ENCODE measurements at places on chromosomes 6 and 20.

DNA sequence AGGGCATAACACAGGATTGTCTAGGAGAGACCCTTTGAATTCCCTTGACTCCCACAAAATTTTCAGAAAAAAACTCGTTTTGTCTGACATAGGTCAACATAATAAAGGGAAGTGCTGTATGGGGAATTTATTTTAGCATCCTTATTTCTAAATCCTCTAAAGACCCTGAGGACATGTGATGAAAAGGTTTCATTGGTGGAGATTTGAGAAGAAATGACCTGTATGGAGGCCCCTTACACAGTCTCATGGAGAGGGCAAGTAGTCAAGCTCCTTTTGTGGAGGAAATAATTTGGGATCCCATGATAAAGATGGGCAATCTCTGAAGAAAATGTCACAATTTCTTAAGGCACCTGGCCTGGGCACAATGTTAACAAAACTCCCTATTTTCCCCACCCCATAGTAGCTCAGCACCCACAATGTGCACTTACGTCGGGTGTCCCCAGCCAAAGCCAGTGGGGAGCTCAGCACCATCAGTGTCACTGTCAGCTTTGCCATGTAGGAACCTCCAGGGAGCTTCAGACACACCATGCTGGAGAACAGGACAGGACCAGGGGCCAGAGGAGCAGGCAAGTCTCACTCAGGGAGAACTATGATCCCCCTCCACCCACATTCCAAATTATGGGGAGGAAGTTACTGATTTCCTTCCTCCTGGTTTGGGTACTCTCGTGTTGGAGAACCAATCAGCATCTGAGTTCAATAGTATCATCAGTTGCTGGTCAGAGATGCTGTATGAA lies at the start of gene HLA-DRB5:
Gene HLA-DRB5, minus strand, starts transcription at position 591 of the 734 bp plus-strand sequence. Its CDS starts 63 bp downstream, at position 528.
- DNase-seq: peak; percentile 26

DNA sequence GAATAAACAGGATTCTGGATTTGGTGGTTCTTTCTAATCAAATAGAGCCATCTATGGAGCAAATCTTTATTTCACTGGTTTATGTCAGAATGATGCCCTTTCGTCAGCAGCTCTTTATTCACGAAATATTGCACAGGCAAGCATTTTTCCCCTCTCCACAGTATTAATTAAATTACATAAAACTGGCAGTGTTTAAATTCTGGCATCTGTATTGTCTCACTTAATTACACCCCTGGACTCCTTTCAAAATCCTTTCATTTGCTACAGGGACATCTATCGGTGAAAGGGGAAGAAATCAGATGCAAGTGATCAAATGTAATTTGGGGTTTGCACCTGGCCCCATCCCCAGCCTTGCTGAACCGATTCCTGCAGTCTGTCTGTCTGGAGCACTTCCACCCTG lies 801.9 kb downstream of the QKI start:
- DNase-seq: no peak

DNA sequence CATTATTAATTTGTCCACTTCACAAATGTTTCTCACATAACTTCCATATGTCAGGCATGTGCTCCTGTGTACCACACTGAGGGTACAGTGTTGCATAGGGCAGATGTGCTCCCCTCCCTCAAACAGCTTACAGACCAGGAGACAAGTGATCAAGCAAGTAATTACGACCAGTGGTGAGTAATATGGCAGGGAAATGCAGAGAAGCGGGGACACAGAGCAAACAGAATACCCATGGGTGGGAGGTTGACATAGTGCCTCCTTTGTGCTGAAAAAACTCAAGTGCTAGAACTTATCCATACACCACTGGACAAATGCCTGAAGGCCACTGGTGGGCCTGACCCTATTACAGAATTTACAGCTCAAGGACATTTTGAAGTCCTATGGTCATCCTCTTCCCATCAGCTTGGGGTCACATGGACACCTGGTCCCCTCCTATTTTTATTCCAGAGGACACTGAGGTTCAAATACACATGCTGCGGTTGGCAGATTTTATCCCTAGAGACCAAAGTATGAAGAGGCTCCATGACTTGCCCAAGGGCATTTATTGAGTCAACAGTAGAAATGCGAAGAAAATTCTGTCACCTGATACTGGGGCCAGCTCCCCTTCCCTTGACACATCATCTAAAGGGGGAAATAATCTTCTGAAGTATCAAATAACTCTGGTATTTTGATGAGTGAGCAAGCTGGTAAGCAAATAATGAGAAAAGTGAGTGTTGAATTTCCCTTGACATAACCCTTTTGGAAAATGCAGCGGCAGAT lies 116.6 kb downstream of the QRSL1 start:
- no peak for DNase-seq

- DNase-seq: no peak
Observed at GRCh38 chr6:15361197-15361596, 115.3 kb downstream of the JARID2 start.

Measured in left ventricle myocardium inferior (tissue), 1 donor.